ENCODE measurements at places on chromosomes 4 and X. TPM values are rescaled to one million over a fixed set of nuclear protein-coding genes. Genes with fewer than 3 reads are reported as not detected.

- DNase-seq = peak; percentile 22
Observed at GRCh38 chr4:141132072-141132708, 1.1 kb downstream of the RNF150 start.

- DNase-seq = no peak
Observed at GRCh38 chr4:23332313-23332712, 557.5 kb downstream of the PPARGC1A start.

DNA sequence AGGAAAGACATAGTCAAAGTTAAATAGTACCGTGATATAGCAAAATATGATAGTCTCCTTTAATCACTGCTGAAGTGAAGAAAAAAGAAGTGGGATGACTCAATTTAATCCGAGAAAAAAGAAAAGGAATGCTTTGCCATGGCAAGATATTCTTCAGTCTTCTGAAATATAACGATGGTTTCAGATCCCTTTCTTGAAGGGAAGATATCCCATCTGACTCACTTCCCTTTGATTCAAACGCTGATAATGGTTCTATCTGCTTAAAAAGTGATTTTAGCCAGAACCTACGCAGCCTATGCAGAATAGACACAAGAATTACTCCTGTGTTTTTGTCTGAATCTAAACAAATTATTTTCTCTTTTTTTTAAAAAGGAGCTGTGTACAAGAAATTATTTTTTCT lies 68.1 kb upstream of the FTHL17 start:
- no peak for DNase-seq

DNA sequence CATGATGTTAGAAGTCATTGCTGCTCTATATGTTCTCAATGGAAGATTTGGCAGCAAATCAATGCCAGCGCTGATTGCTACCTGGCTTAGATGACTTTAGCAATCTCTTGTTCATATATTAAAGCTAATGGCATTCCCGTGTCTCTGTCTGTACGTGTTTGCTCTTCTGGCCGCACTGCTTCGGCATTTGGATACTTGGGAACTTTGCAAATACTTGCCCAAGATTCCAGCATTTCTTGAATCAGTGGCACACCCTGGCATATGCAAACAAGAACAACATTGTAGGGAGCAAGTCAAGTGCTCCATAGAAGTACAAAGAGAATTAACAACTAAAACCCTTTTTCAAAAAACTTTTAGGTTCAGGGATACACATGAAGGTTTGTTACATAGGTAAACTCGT lies 128.9 kb upstream of the TMEM164 start:
- DNase-seq = no peak

HTN3 gene
- total RNA-seq = not detected

CCDC158 gene
- total RNA-seq = 0.05 TPM

- no peak for DNase-seq
Observed at GRCh38 chr4:21733894-21734630, 214.5 kb downstream of the KCNIP4 start.

GRCh38 chr4:162782778-162783525 lies 383.7 kb downstream of the NAF1 start:
- DNase-seq = no peak

GRCh38 chrX:97266406-97267121 lies 382.9 kb downstream of the RPA4 start:
- DNase-seq = no peak

- DNase-seq = no peak
Observed at GRCh38 chr4:2925496-2925895, 37.7 kb downstream of the NOP14 start.

DNA sequence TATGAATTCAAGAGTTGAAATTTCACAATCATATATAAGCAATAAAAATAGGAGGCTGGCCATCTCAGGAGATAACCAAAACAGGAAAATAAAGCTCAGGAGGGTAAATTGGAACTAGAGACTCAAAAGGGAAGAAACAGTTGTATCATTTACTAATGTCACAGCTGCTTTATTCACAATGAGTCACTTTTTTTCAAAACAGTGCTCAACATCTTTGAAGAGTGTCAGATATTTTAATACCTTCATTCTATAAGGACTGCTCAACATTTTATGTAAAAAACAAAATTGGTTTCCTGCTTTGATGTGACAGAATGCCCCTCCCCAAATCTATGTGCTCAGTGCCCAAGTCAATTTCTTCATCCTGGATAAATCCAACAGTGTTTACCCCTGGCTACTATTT lies 97.7 kb downstream of the DDX60 start:
- no peak for DNase-seq

FAM9B gene
- total RNA-seq = not detected

DNA sequence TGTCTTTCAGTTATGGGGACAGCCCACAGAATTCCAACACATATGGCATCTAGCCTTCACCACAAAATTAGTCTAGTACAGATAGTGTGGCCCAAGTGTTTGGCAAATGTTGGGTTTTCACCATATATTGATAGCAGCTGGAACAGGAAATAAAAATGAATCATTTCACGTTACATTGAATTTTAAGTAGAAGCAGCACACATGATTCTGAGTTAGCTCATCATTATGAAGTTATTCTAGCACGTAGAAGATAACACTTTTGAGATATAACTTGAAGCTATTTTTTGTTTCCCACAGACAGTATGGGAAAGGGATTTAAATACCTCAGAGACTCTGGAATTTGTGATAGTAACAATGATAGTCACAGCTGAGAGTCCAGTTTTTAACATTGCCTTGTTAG lies 118.7 kb downstream of the FAT4 start:
- DNase-seq = no peak

DNA sequence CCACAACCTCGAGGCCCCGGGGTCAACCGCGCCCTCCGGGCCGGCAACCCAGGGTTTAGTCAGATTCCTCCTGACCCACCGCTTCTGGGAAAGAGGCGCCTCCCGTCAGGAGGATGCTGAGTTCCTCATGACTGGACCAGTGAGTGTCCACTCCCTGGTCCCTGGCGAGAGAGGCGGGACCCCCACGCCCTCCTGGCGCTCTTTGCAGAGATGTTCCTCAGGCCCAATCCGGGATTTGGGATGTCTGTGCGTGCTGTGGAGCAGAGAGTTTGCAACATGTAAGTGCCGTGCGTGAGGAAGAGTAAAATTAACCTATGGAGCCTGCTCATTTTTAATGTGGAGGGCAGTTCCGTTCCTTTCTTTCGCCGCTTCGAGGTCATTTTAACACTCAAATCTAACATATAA lies 824 bp upstream of the UGDH start:
- no peak for DNase-seq

All from WTC11 (cell line).